ENCODE measurements at places on chromosomes 5 and 9.

GRCh38 chr5:94754824-94755223, 136.4 kb downstream of the SLF1 start:
- DNase-seq: no peak

GRCh38 chr9:94145640-94146039, 61.4 kb downstream of the PTPDC1 start:
- no peak for DNase-seq

DNA sequence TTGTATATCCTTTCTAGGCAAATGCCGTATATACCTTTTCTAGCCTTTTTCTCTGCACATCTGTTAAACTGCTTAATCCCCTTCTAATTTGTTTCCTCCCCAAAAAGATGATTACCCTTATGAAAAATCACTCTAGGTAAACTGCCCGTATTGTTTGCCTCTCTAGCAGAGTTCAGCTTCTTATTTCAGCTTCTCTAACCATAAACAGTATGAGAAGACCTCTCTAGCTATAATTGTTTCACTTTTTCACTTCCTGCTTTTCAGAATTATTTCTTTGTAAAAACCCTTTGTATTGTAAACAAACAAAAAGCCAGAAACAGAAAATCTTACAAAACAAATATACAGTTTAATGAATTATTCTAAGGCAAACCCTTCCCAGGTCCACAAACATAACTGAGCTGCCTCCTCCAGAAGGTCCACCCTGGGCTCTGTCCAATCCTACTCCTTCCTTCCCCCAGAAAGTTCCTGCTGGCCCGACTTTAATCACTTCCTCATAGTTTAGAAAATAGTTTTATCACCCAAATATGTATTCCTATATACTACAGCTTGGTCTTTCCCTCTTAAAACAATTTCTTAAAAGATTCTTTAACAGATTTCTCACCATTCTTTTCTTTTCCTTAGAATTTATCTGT, 158.1 kb downstream of the FGF1 start:
- DNase-seq: no peak

GRCh38 chr9:130414910-130415746, 29.6 kb upstream of the ASS1 start:
- no peak for DNase-seq

DNA sequence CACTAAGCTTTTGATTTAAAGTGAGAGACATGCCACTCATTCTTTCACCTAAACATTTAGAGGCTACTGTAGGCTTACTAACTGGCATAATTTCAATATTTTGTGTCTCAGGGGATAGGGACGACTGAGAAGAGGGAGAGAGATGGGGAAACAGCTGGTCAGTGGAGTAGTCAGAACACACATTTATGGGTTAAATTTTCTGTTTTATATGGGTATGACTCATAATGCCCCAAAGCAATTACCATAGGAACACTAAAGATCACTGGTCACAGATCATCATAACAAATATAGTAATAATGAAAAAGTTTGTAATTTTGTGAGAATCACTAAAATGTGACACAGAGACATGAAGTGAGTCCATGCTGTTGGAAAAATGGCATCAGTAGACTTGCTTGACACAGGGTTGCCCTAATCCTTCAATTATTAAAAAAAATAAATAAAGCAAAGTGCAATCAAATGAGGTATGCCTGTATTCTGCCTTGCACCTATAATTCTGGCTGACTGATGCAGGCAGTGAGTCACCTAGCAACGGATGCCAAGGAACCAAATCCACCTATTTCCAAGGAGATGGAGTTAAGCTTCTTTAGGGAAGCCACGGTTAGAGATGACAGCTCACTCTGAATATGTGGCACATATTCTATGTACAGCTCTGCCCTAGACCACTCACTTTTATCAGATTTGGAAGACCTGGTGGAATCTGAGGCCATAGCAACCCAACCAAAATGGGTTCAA, 166.1 kb downstream of the MARCHF11 start:
- DNase-seq: no peak

DNA sequence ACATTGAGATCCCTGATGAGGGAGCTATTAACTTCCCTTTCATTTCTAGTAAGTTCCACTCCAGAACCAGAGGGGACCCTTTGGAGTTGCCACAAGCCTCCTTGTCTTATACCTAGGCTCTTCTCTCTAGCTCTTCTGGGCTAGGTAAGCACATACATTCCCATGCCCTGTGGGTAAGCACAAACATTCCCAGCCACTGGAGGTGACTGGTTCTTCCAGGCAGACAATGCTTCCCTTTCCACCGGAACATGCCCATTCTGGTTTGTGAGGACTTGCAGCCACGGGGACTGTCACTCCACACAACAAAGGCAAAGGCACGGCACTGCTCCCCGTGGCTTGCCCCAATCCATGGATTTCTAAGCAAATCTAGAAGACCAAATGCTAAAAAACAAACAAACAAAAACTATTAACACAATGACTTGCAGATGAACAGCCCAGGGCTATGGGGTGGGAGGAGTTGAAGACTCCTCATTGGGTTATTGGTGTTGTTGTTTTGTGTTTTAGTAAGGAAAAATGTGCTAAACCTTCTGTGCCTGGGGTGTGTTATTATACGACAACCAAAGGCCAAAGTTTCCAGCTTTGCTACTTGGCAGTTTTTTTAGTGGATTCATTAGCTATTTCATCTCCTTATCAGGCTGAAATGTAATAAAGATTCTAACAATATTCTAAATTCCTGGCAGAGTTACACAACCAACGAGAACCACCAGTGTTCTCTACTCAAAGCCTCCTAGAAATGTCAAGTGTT, 276.2 kb downstream of the SYK start:
- DNase-seq: no peak

- no peak for DNase-seq
Observed at GRCh38 chr5:93164690-93165089, 416.3 kb downstream of the NR2F1-AS1 start.

GRCh38 chr9:116515541-116515940, 171.6 kb upstream of the TRIM32 start:
- no peak for DNase-seq

DNA sequence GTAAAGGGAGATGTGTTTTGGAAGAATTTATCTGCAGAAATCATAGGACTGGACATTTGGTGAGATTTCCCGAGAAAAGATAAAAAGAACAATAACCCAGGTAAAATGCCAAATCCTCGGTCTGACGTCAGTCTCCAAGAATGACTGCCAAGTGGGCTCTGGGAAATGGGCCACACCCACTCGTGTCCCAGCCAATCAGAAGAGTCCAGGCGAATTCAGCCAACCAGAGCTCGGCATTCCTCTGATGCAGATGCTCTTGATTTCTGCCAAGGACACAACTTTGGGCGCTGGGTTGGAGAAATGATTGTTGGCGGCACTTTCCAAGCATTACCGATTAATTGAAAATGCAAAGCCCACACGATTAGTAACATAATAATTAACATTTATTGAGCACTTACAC, 73.3 kb downstream of the FGF18 start:
- no peak for DNase-seq

DNA sequence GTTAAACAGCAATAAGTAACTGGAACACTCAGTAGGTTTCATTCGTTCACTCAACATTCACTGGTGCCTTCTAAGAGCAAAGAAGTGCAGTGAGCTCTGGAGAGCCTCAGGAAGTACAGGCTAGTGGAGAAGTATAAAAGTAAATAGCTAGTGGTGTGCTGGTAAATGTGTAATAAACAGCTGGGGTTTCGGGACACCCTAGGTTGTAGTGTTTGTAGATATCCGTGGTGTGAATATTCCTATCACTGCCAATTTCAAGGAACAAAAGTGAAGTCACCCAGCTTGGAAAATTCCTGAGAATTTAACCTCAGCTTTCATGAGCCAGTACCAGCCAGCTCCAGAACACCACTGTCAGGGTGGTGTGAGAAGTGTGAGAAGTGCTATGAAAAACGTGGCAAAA, 75.9 kb downstream of the GABBR2 start:
- no peak for DNase-seq

- DNase-seq: no peak
Observed at GRCh38 chr9:76655121-76655541, 109.1 kb upstream of the PCA3 start.

DNA sequence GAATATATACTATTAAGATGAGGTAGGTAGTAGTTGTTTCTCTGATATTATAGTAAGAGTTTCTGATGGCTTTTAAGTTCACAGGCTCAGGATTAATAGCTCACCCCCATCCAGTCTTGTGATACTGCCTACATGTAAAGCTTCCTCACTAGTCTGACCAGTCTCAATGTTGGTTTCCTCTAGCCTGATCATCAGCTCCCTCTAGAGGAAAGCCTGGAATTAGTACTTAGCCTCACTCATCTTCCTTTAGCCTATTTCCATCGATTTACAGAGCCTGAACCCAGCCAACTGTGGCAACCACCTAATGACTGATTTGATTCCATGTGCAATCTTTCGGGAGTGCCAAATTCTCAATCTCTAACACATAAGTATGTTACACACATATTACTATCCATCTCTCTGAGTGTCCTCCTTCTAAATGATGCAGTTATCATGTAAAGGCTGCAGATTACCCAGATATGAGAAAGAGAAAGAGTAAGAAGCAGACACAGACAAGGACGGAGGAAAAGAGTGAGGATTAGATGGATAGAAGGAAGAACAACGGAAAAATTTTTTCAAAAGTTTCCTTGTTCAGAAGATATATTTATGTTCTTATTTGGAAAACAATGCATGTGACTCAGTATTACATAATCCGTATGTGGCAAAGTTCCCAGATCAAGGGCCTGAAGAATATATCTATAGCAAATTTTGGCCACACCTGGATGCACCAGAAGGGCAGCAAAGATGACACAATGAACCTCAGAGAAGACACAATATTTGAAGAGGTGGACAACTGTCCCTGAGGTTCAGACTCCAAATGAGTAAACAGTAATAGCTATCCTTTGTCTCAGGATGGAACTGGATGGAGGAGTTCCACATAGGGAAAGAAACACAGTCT, 333.7 kb downstream of the ELAVL2 start:
- no peak for DNase-seq

- no peak for DNase-seq
Observed at GRCh38 chr5:149456597-149457392, 77.7 kb upstream of the IL17B start.

DNA sequence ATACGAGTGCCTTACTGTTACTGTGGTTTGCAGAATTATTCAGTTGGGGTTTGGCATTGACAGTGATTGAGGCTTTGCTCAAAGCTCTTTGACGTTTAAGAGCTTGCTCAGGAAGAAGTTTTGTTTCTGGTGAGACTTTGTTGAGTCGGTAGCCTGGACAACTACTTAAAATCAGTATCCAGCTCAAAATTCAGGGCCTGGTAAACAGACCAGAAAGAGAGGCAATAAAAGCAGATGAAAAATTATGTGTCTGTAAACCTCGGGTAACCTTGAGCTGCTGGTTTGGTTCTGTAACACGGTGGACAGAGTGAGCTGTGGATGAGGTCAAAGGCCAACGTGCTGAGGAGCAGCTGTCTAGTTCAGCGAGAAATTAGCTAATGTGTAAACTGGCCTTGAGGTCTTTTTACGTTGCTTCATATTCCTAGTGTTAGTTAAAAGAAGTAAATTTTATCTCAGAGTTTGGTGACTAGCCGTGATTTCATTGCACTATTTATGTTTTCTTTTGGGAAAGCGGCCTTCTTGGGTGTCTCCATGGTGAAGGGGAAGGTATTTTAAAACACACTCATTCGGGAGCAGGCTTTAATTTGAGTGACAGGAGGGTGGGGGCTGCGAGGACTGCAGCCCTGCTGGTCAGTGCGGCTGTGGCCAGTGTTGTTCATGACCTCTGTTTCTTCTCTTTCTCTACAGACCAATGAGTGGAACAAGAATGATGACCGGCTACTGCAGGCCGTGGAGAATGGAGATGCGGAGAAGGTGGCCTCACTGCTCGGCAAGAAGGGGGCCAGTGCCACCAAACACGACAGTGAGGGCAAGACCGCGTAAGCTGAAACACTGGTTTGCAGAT, 82.0 kb upstream of the TTC23L start:
- no peak for DNase-seq

DNA sequence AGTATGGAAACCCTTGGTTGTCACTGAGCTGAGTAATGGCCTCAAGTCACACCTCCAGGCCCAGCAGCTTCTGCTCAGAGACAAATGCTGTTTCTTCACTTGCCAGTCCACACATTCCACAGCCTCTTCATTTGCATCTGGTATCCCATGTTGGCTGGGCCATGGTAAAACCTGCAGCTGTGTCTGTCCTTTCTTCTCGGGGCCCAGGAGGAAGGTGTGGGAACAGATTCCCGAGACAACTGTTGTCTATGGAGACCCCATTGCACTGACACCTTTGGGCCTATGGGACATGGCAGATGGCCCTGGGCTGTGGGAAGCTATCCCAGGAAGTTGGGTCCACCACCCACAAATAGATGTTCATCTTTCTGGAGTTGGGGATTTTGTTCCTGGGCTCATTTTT, 85.1 kb downstream of the MACROH2A1 start:
- no peak for DNase-seq

- no peak for DNase-seq
Observed at GRCh38 chr5:54867310-54867944, 118.0 kb downstream of the ESM1 start.

DNA sequence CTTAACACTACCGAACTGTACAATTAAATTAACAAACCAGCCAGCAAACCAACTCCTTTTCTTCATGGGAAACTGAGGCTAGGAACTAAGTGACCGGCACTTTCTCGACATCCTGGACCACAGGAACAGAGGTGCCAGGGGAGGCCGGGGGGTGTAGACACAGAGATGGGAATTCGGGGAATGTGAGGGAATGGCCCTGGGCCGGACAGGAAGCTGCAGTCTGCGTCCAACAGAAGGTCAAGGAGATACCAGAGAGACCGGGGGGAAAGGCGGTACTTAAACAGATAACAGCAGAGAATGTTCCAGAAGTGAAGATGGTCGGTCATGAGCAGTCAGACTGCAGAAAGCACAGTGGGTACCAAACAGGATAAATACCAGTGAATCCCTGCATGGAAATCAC, 40.3 kb downstream of the DBH start:
- DNase-seq: no peak

- no peak for DNase-seq
Observed at GRCh38 chr9:23746317-23746716, 79.7 kb downstream of the ELAVL2 start.

GRCh38 chr9:27150746-27151406, 41.9 kb downstream of the TEK start:
- no peak for DNase-seq

DNA sequence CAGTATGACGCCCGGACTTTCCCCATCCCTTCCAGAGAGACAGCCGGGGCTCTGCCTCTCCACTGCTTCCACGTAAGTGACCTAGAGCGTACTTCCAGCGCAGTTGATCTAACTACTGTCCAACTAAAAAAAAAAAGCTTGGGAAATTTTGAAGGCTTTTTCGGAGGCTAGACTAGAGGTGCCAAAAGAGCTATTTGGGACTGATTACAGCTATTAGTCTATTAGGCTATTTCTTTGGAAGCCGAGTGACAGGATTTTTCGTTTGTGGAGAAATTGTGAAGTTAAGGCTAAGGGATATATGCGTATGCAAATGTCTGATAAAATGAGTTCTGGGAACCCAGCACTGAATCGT, 1.5 kb downstream of the CCNO start:
- DNase-seq: no peak

- DNase-seq: no peak
Observed at GRCh38 chr5:108703313-108703712, 44.4 kb upstream of the FER start.

GRCh38 chr5:112549127-112549526, 130.1 kb upstream of the EPB41L4A start:
- no peak for DNase-seq

- DNase-seq: no peak
Observed at GRCh38 chr9:104580562-104580961, 11.6 kb downstream of the OR13C8 start.

All from memory B cell (primary cell).